Stimulated activated CD8-positive, alpha-beta memory T cell treated with anti-CD3 and anti-CD28 coated beads, Interleukin-2, amount 100 ng/mL, for 1 hour (primary cell): ENCODE measurements at places on chromosomes 2 and 18.

DNA sequence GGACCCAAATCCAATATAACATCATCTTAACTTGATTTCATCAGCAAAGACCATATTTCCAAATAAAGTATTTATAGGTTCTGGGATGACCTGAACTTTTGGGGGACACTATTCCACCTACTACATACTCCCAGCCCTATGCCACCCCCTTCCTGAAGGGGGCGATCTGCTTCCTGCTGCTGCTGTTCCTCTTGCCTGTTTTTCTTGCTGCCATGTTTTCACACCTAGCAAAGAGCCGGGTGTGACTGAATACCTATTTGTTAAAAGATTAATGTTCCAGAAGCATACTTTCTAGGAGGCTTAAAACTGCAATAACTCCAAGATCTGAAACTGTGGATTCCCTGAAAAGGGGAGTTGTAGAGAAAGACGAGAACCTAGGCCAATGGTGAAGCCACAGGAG is 89.7 kb downstream of the ICOS start:
- DNase-seq, result no peak

DNA sequence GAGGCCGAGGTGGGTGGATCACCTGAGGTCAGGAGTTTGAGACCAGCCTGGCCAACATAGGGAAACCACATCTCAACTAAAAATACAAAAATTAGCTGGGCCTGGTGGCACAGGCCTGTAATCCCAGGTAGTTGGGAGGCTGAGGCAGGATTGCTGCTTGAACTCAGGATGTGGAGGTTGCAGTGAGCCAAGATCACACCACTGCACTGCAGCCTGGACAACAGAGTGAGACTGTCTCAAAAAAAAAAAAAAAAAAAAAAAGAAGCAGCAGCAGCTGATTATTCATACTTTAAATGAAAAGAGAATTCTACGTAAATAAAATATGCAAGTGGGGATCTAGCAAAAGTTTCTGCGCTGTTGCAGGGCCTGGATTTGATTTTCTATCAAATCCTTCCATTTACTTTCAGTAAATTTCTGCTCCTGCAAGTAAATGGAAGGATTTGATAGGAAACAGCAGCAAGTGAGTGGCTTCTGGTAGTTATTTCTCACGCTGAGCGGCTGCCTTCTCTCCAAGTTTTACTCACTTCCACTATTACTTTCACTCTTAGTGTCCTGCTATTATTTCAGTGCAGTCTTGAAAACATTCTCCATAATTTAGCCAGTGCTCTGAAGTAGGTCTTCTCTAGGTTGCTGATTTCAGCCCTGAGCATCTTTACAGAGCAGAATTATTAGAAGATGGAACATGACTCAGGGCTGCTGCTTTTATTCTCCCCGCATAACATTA is 68.4 kb downstream of the SLC16A14 start:
- no peak for DNase-seq

DNA sequence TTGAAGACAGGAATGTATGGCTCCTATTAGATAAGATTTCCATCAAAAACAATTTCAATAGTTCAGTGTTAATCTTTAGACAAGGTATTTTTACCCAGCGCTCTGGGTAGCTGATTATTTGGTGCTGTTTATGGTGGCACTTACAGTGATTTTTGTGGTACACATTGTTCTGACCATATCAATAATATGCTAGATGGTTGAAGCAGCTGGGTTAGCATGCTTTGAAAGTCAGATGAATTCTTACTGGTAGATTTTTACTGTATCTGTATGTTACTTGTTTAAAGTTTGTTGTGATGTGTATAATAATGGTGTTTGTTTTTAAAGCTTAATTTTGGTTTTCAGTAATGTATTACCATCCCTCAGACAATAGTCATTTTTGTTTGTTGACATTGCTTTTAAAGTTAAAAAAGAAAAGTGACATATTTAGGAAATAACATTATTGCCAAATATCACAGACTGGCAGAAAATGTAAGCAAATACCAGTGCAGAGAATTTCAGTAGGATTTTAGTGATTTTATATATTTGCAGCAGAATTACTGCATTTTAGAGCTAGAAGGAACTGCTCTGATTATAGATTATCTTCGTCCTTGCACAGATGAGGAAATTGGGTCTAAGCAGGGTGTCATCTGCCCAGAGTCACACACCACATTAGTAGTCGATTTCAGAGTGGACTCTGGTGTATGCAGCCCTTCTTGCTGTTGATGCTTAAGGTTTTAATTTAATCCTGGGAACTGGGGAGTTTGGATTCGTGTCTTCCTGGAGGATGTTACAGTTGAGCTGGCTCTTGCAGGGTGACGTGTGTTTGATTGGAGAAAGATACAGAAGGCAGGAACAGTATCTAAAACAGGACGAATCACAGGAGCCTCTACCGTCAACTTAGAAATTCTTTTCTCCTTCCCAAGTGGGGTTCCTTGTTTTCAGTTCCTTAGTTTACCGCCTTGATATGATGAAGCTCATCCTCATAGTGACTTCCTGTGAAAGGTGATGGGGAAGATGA is 6.6 kb downstream of the SOCS6 start:
- no peak for DNase-seq

DNA sequence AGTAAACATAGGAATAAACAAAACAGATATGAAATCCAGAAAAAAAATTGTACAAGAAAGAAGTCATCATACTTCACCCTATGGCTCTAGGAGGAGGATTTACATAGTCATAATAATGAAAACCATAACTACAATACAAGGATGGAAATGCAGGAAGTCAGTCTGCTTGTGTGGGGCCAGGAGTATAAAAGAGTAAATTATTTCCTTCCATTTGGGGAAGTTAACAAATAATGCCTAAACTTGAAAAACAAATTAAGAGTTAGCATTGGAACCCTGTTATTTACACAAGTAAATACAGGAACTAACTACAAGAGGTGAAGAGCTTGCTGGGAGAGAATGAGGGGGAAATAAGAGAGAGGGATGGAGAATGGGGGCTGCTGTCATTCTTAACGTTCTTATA is 15.4 kb downstream of the TMEM163 start:
- DNase-seq, result no peak

DNA sequence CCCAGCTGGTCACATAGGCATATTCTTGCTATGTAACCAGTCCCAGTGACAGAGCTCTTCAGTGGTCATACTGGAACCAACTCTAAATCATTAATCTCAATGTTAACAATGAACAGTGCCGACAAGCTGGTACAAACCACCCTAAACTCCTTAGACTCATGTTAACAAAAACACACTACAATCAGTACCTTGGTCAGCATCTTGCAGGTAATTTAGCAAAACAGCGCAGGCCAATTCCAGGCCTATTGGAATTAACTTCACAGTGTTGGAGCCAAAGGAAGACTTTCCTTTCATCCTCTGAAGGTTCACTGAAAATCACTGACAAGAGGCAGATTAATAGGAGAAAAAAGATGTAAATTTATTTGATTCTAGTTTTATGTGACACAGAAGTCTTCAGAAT is 396.4 kb downstream of the PIK3C3 start:
- no peak for DNase-seq

- DNase-seq, result no peak
Observed at GRCh38 chr2:233901884-233902283, 15.3 kb upstream of the TRPM8 start.

GRCh38 chr2:191009541-191010374 is 4.2 kb downstream of the STAT1 start:
- no peak for DNase-seq

DNA sequence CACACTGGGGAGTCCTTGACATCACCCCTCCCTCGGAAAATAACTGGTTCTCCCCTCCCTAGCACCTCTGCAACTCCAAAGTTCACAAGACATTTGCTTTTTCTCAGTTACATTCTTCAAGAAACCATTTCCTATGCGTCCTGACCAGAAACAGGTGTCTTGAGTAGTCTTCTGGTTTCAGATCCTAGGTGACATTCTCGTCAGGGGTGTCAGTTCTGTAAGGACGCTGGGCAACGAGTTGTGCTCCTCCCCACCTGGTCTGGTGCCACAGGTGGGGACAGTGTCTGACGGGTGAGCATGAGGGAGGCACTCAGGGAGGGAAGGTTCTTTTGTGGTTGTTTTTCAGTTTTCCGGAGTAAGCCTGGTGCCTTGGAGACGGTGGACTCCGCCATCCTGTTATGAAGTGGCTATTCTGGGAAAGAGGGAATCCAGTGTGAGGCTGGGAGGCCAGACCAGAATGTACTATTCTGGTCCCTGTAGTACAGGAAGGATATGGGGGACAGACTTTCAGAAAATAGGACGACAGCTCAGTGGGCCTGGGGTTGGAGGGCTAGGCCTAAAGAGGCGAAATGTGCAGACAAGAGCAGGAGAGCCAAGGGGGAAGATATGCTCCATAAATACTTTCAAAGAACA is 50.6 kb downstream of the EPAS1 start:
- DNase-seq, result no peak

GRCh38 chr18:45783097-45784075 is 42.1 kb upstream of the SIGLEC15 start:
- DNase-seq, result no peak

DNA sequence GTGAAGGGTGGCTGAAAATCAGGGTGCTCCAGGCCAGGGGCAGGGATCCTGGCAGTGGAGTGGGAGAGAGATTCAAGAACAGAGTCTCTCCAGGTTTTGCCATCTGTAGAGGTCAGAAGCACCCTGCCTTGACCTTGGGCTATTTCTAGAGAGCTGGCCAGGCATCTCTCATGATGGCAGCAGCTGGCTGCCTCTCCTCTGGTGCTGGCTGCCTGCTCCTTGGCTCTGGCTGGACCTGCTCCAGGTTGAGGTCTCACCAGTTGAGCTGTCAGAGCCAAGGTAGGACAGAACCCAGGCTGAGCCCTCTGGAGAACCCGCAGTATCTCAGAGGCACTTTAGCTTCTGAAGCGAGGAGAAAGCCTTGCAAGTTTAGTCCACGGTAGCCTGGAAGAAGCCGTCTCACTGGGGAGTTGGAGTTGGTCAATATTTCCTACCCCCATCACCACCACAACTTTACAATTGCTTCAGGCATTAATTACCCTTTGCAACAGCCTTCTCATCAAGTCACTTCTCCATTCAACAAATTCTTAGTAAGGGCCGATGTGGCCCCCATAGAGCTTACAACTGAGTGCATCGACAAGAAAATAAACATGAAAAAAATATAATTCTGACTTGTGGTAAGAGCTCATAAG is 25.6 kb downstream of the GNLY start:
- no peak for DNase-seq

DNA sequence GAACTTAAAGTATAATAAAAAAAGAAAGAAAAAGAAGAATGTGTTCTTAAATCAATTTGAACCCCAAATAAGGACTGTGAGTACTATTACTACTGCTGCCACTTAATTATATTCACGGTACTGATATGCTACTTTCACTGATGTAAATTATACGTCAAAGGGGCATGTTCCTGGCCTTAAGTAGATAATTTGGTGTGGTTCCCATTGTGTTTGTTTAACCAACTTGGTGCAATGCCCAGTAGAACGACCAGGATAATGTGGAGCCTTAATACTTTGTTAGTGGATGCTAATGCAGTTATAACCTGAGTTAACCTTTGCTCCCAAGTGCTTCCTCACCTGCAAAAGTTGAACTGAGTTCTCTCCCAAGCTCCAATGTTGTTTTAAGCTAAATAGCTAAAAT is 142.0 kb downstream of the NR4A2 start:
- no peak for DNase-seq

- no peak for DNase-seq
Observed at GRCh38 chr2:44295633-44296359, 20.5 kb downstream of the SLC3A1 start.

GRCh38 chr2:33680644-33681363 is 81.7 kb upstream of the FAM98A start:
- no peak for DNase-seq

- no peak for DNase-seq
Observed at GRCh38 chr2:157355618-157356017, 30.0 kb upstream of the ERMN start.

DNA sequence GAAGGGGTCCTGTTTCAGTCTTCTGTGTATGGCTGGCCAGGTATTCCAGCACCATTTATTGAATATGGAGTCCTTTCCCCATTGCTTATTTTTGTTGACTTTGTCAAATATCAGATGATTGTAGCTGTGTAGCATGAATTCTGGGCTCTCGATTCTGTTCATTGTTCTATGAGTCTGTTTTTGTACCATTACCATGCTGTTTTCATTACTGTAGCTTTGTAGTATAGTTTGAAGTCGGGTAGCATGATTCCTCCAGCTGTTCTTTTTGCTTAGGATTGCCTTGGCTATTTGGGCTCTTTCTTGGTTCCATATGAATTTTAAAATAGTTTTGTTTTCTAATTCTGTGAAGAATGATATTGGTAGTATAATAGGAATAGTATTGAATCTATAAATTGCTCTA is 6.0 kb downstream of the SH3YL1 start:
- no peak for DNase-seq

- DNase-seq, result no peak
Observed at GRCh38 chr18:54742659-54743604, 85.3 kb upstream of the RAB27B start.

DNA sequence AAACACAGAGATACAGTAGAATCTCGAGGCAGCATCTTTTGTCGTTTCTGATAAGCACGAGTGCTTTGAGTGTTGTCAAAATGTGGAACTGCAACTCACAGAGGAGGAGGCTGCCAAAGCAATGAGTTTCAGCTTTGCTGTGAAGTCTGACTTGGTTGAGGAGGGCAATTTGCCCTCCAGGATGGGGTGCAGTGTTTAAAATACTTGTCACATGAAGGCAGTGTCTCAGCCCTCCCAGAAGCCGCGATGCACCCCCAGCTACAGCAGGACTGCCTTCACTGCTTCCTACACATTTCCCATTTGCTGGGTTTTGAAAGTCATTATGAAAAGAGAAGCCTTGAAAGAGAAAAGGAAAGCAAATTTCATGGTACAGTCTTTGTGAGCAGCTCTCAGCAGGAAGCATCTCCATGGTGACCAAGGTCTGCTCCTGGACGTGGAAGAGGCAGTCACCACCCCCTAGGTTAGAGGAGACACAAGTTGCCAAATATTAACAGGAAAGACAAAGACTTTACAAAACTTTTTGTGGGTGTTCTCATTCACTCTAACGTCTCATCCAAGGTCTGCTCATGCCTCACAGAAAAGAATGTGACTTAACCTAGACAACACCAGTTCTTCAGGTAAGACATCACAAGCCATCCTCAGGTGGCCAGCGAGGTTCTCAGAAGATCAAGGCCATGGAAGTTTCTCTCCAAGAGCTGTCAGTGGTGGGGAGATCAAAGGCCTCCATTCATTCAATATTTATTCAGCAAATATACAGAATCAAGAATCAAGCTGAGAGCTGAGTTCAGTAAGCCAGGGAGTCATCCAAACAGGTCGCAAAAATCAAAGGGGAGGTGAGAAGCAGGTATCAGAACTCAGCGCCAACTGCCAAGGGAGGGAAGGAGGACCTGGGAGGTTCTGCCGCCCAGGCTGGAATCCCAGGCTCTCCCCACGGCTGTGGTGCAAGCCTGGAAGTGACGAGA is 476.0 kb downstream of the EIPR1 start:
- DNase-seq, result no peak
